ENCODE measurements at places on chromosomes 4 and X.

- DNase-seq, result no peak
These were observed 561.5 kb upstream of the PCDH10 start for GRCh38 chr4:132587626-132588025.

DNA sequence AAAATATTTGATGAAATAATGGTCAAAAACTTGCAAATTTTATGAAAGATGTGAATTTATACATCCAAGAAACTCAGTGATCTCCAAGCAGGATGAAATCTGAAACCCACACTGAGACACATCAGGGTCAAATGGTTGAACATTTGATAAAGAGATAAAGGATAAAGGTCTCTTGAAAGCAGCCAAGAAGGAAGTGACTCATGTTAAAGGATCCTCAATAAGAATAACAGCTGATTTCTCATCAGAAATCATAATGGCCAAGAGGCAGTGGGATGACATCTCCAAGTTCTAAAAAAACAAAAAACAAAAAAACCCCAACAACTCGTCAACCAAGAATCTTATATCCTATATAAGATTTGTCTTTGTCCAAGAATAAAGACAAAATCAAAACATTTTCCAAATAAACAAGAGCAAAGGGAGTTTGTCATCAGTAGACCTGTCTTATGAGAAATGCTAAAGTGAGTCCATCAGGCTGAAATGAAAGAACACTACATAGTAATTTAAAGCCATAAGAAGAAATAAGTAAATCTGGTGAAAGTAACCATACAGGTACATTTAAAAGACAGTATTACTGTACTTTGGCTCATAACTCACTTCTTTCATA is 121.7 kb downstream of the PDS5A start:
- DNase-seq, result no peak

DNA sequence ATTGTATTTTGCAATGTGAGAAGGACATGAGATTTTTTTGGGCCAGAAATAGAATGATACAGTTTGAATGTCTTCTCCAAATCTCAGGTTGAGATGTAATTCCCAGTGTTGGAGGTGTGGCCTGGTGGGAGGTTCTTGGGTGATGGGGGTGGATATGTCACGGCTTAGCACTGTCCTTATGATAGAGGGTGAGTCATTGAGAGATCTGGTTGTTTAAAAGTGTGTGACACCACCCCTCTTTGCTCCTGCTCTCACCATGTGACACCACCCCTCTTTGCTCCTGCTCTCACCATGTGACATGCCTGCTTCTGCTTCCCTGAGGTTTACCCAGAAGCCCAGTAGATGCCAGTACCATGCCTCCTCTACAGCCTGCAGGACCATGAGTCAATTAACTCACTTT is 1226.9 kb downstream of the PCDH7 start:
- no peak for DNase-seq

GRCh38 chr4:71206763-71207162 is 132.1 kb upstream of the SLC4A4 start:
- no peak for DNase-seq

GRCh38 chr4:34935739-34936138 is 1308.6 kb downstream of the ARAP2 start:
- no peak for DNase-seq

- no peak for DNase-seq
These were observed 89.2 kb downstream of the AREG start for GRCh38 chr4:74534121-74534520.

DNA sequence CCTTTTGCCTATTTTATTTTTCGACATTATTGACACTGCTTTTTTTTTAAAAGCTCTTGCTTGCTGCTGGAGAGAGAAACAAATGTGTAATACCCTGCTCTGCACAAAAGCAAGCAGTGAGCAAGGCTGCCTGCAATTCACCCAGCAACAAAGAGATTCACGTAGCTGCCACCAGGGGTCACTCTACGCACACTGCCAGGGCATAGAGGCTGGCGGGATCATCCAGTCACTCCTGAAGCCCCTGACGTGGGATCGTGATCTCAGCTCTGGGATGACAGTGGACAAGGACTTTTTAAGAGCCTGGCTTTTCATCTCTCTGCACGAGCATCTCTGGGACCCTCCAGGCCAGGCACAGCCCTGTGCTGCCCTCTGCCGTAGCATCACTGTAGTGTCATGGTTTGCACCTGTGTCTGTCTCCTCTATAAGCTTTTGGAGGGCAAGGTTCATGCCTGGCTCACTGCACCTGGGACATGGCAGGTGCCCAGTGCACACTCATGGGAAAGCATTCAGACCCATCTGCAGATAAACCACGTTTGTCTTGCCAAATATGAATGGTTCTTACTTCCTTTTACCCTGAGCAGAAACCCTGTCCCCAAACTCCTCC is 19.8 kb downstream of the C4orf50 start:
- peak; percentile 22 for DNase-seq

GRCh38 chr4:84877051-84877833 is 89.2 kb downstream of the WDFY3 start:
- DNase-seq, result no peak

DNA sequence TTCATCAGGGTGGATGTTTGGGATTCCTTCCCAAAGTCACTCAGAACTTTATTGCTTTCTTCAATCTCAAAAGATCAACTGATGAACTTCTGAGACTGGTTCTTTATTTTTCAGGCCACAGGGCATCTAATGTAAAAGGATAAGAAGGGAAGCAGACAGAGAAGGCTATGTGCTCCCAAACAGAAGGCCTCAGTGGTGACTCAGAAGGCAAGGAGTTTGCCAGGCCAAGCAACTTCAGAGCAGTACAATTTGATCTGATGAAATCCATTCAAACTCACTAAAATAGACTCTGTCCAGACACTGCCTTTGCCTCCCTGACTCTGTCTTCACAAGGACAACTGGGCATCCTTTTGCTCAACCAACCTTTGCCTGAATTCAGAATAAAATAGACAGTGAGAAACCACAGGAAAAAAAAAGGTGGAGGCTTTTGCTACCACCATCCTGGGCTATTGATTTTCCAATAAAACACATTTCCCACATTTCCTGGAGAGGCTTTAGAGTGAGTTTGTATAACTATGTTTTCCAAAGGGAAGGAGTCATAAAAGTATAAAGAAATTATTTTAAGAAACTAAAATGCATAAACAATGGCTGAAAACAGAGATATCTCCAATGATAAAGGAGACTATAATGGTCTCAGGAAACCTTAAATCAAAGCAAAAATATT is 55.2 kb downstream of the ARHGEF6 start:
- no peak for DNase-seq

GRCh38 chr4:174805746-174806145 is 23.3 kb downstream of the GLRA3 start:
- DNase-seq, result no peak

- DNase-seq, result no peak
These were observed 552 bp downstream of the SLC25A14 start for GRCh38 chrX:130340271-130340670.

DNA sequence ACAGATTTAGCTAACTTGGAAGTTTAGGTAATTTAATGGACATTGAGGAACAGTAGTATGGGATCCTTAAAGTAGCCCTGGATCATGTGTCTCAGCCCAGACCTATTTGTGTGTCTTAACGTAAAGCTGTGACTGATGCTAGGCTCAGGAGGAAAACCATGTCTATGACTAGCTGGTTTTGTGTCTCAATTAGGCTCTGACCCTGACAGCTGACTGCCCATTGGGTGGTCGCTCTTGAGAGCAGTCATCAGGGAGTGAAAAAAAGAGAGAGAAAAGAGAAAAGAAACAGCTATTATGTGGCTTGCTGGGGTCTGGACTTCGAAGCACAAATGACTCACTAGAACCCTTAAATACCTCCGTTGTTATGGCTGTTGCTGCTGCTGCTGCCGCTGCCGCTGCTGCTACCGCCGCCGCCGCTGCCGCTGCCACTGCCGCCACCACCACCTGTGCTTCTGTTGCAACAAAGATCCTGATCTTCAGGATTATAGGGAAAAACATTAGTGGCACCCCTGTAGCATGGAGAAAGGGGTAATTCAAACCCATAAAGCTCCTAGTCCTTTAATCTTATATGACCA is 70.7 kb downstream of the GSPT2 start:
- DNase-seq, result no peak

DNA sequence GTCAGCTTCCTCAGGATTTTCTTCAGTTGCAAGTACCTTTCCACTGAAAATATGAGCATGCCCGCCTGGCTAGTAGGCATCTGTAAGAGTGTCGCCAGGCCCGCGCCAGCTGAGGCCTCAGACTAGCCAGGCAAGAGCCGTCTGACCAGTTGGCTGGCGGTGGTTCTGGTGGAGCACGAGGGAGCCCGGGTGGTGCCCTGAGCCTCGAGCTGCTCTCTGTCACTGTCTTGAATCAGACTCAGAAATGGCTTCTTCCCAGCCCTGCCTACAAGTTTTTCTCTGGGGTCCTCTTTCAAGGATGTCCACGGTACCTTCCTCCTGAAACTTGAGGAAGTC is 11.9 kb downstream of the GRPEL1 start:
- no peak for DNase-seq

- DNase-seq, result no peak
These were observed 47.5 kb upstream of the SPANXN4 start for GRCh38 chrX:142978130-142978684.

GRCh38 chrX:29890004-29890403 is 325.4 kb upstream of the MAGEB2 start:
- no peak for DNase-seq

DNA sequence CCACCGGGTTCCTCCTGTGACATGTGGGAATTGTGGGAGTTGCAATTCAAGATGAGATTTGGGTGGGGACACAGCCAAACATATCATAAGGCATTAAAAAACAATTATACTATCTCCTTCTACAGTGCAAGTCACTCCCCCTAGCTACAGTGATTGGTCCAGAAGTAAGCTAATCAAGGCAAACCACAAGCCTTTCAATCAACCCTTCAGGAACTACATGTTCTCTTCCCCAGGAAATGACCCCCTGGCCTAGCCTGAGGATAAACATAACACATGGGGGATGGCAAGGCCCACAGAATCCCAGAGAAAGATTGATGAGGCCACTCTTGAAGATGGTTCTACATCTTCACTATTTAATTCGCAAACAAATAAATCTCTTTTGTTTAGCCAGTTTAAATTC is 25.2 kb upstream of the FAM241A start:
- no peak for DNase-seq

GRCh38 chrX:113726466-113726865 is 857.4 kb upstream of the HTR2C start:
- no peak for DNase-seq

DNA sequence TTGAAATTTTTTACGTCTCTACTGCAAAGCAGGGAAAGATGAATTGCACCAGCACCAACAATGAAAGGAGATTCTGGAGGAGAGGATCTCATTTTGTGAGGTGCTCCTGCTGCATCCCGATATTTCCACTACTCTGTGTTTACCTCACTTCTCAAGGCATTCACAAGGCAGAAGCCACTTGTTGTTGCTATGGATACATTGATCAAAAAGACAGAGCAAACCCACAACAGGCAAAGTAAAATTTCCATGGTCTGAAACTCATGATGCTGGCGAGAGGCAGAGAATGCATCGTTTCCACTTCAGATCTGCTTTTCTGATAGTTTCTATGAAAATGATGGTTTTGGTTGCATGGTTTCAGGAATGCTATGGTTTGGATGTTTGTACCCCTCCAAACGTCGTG is 323.3 kb downstream of the ASMT start:
- DNase-seq, result no peak

DNA sequence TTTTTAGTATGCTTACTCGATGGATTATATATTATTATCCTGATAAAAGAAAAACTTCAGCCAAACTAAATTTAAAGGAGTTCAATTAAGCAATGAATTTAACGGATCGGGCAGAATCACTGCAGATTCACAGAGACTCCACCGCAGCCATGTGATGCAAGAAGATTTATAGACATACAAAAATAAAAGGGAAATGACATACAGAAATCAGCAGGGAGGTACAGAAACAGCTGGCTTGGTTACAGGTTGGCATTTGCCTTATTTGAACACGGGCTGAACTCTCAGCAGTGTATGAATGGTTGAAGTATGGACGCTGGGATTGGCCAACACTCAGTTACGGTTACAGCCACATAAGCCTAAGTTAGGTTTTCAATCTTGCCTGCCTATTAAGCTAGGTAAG is 35.4 kb upstream of the DHRSX start:
- no peak for DNase-seq

GRCh38 chr4:78732332-78733104 is 43.6 kb upstream of the BMP2K start:
- no peak for DNase-seq

DNA sequence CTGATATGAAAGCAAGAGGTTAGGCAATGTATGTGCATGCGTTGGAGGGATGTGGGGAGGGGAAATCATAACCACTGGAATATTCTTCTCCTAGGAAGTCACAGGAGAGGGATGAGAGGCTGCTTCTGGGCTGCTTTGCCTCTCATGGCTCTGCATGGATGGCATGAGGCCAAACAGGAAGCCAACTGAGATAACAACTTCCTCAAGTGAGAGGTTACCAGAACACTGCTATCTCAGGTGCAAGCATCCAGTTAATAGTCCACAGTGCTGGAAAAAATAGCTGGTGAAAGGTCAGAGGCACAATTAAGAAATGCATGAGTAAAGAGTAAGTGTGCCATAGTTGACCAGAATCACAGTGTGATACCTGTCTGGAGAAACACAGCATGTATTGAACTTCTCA is 113.3 kb downstream of the ELOVL6 start:
- no peak for DNase-seq

DNA sequence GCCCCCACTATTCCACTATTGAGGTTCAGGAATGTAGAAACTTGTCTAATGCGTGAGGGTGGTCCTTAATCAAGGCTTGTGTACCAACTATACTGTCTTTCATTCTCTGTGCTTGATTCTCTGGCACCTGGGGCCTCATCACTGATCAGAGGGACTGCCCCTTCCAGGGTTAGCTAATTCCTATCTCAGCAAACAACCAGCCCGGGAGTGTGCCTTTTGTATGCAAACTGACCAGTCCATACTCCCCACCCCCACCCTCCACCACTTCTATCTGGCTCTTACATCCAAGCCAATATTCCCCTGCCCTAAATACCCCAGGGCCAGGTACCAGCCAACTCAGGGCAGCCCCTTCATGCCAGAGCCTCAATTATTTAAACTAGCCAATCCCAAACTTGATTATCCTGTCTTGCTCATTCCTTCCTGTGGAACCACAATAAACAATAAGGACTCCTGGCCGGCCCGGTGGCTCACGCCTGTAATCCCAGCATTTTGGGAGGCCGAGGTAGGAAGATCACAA is 59.3 kb downstream of the FTHL17 start:
- no peak for DNase-seq
